ENCODE measurements at places on chromosomes 5 and 9.

DNA sequence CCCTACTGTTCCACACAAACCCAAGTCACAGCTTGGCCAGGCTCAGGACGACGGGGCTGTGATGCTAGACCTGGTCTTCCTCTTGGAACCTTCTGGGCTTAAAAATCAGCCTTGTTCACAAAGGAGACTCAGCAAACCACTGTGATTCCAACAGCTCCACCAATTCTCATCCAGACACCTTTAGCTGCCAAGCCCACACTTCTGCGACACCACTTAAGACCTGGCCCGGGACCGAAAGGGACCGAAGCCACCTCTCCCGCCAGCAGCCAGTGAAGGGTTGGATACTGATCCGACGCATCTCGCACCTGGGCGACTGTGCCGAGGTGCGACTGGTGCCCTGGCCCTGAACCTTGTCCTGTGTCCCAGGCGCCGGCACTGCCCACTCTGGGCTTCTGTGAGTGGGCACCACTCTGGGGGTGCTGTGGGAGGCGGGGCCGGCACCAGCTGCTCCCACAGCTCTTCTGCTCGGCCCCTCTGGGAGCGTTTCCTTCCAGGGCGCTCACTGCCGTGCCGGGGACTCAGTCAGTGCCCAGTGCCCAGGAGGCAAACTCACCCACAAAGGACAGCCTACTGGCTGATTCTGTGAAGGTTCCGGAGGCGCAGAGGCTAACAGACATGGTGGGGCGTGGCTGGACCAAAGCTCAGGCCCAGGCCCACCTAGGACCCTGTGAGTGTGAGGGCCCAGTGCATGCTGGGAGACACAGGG is 50.9 kb downstream of the EXD3 start:
- no peak for DNase-seq

DNA sequence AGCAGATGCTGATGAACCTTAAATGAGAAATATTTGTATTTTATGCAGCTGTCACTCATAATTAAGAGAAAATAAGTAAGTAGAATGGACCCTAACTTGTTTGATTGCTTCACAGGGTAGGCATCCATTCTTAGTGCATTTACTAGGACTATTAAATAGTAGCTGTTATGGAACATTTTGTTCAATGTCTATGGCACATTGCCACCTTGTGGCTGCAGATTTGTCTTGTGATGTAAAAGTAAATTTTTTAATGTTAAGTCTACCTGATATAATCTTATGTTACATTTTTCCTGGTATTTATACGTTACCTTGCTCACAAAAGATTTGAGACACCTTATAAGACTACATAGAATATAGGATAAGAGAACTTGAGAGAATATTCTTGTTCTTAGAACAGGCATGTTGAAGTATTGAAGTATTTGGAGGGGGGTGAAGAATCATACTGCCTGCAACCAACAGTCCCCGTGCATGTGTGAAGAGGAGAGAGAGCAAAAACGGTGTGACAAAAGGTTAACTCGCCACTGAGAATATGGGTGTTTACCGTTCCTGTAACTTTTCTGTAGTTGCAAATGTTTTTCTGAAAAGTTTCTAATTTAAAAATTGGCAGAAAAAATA is 161.1 kb downstream of the MAST4 start:
- DNase-seq = peak; percentile 6

DNA sequence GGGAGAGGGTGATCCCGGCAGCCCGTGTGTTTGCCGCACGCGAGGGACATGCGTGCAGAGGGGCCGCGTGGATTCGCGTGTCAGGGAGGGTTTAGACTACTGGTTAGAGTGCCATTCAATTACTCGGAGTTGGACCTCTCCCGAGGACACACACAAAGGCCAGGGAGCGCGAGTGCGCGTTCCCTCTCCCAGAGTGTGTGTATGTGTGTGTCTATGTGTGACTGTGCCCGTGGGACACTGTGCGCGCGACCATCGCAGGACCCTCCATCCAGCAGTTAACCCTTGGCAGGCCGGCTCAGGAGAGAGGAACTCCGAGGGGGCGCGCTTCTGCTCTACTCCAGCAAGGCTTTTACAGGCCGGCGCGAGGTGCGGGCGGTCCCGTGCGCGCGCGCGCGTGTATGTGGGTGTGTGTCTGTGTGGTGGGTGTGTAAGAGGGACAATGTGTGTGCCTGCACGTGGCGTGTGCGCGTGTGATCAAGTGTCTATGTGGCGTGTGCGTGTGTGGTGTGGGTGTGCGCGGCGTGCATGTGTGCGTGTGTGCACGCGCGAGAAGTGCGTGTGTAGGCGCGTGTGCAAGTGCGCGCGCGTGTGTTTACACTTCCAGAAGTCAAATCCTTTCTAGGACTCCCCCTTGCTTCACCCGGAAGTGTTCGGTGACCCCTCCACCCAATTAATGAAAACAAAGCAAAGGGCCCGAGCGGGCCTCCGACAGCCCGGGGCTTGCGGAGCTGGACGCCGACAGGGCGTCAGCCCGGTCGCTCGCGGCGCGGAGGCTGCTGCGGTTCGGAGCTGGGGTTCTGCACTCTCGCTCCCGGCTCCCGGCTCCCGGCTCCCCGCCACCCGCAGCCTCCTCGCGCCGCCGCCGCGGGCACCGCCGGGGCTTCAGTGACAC is 75.3 kb upstream of the TBCA start:
- DNase-seq = no peak

GRCh38 chr9:93071464-93071863 is 13.0 kb downstream of the SUSD3 start:
- DNase-seq = no peak

DNA sequence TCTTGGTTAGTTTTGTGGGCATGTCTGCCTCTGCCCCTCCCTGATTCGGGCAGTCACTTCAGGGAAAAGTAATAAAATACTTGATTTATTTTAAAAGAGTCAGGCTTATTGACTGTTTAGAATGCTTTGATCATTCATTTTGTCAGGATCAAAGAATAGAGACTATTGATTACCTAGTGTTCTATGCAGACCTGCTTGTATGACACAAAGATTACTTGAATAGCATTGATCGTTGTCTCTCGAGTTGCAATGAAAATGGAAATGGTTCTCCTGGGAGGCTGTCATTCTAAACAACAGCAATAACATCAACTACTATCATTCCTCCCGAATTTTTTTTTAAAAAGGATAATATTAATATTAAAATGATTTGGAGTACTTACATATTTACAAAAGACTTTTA is 133.2 kb upstream of the DMAC1 start:
- DNase-seq = no peak

- DNase-seq = no peak
Measured at GRCh38 chr9:112299514-112299913, 33.9 kb downstream of the PTBP3 start.

- DNase-seq = no peak
Measured at GRCh38 chr9:73038613-73039012, 85.8 kb upstream of the ALDH1A1 start.

GRCh38 chr9:72680593-72681282 is 159.3 kb downstream of the TMC1 start:
- DNase-seq = no peak

DNA sequence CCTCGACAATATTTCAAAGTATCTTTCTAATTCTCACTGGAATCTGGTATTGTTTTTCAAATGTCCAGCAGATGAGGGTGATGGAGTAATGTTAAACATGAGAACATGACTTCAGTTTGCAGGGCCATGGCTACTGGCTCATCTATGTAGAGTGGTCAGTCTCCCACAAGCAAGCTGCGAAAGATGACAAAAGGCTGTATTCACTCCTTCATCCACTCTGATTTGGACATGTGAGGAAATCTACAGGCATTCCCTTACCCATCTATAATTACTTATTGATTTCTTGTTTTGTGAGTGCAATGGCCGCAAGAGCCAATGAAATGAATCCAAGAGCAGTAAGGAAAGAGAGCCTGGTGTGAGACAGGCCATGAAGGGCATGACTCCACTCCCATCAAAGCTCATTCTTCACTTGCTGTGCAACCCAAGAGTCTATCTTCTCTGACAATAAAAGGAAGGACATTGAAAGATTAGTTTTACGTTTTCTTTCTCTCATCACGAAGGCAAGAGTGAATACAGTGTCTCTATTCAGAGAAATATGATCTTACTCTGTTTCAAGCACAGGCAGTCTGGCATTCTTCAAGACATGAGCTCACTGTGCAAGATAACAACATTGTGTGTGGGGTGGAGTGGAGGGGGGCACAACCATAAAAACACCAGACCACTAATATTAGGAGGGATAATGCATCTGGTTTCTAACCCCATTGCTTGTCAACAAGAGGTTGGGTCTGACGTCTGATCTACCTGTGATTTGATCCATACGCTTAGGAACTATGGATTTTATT is 249.6 kb upstream of the DAP start:
- DNase-seq = no peak

- DNase-seq = no peak
Measured at GRCh38 chr5:175778951-175779503, 92.4 kb upstream of the CPLX2 start.

- no peak for DNase-seq
Measured at GRCh38 chr5:172634106-172634899, 6.8 kb upstream of the NEURL1B start.

GRCh38 chr5:68336200-68336599 is 120.6 kb downstream of the PIK3R1 start:
- no peak for DNase-seq

GRCh38 chr5:59266410-59266809 is 627.1 kb downstream of the PDE4D start:
- no peak for DNase-seq

- no peak for DNase-seq
Measured at GRCh38 chr9:34454571-34455065, 3.8 kb downstream of the FAM219A start.

DNA sequence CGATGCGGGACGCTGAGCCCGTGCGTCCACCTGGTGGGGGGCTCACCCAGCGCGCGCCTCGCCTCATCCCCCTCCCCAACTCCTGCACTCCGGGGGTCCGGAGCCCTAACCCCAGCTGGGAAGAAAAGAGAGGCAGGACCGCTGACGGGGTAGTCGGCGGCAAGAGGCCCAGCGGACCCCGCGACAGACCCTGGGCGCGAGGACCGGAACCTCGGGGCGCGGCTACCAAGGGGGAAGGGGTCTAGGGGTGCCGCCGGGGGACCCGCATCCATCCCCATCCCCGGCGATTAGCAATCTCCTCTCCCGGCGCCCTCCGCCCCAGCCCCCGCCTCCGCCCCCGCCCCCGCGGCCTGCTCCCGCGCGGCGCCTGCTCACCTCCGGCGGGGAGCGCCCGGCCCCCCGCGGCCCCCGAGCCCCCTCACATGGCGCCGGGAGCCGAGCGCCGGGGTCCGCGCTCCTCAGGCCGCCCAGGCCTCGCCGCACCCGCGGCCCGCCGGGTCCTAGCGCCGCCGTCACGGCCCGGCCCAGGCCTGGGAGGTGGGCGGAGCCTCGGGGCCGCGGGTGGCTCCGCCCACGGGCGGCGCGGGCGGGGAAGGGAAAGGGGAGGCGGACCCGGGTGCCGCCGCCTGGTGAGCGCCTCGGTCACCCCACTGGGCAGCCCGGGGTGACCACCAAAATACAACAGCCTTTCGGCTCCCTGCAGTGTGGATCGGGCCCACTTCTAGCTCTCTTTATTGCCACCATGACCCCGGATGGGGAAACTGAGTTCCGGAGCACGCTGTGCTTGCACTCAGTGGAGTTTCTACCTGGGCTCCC is at the start of gene ST6GALNAC6:
Gene ST6GALNAC6 (minus strand): TSS at position 476 of the 816 bp plus-strand sequence. CDS start 1,622 bp downstream, outside the sequence.
- no peak for DNase-seq

DNA sequence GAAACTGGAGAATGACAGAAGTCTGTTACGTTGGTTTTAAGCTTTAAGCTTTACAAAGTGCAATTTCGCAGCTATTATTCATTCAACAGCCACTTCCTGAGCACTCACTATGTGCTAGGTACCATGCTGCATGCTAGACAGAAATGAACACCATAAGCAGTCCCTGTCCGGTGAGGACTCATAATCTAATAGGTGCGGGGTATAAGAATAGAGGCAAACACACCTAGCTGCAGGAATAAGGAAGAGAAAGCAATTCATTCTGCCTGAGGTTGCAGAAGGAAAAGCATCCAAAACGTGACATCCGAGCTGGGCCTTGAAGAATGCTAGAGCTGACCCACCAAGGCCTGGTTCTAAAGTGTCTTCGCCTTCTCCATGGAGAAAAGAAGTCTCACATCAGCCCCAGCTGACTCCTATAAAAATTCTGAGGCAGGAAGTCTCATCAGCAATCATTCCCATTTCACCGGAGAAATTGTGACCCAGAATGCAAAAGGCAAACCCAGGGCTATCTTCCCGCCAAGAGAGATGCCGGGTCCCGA is 542 bp downstream of the FKBP15 start:
- DNase-seq = no peak

DNA sequence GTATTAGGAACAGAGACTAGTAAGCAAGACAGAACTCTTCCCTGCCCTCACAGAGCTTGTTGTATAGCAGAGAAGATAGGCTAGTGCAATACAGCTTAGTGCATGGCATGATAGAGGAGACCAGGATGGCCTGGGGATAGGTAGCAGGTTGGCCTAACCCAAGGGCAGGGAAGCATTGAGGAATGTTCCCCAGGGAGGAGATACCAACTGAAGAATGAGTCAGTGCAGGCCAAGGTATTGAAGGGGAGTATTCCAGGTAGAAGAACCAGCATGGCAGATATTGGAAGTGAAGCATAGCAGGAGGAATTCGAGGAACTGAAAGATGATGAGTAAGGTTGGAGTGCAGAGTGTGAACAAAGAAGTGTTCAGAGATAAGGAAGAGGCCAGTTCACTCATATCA is 138.6 kb upstream of the DHFR start:
- no peak for DNase-seq

DNA sequence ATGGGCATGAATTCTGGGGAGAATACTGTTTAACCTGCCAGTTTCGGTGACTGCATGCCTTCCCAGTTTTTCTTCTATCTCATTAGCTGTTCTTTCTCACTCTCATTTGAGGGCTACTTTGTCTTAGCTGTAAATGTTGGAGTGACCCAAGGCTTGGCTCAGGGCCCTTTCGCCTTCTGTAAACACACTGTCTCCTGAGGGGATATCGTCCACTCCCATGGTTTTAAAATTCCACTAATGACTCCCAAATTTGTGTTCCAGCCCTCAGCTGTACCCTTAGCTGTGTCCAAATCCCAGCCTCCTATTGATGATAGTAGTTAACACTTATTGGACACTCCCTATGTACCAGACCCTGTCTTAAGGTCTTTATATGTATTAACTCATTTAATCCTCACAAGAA is 14.1 kb upstream of the RNF145 start:
- no peak for DNase-seq

DNA sequence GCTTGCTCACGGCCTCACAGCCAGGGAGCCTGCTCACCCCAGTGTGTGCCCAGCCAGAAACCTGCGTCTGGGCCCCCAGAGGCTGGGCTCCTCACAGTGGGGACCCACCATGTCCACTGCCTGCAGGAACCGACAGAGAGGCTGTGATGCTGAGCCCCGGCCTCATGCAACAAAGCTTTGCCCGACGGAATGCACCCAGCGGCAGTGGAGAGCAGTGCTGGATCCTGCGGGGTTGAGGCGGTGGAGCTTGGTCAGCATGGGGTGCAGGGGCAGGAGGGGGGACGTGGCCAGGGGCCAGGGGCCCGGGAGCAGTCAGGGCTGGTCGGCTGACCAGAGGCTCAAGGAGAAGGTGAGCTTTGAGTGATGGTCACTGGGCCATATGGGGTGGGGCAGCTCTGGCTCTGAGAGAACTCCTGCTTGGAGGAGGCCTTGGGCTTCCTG is 7.7 kb upstream of the CEP72 start:
- no peak for DNase-seq

GRCh38 chr9:90974643-90975245 is 173.1 kb downstream of the SYK start:
- no peak for DNase-seq

- DNase-seq = no peak
Measured at GRCh38 chr5:154713615-154714125, 41.5 kb upstream of the LARP1 start.

GRCh38 chr5:156121234-156121633 is 205.7 kb upstream of the SGCD start:
- DNase-seq = peak; percentile 46

- no peak for DNase-seq
Measured at GRCh38 chr5:42811591-42812446, at the start of gene SELENOP. Gene SELENOP, minus strand, starts transcription at chr5:42811892. Its CDS starts 3,539 bp downstream, at chr5:42808353.

Data from AG04450 (cell line).